ENCODE measurements at places on chromosomes 3 and 15.

GRCh38 chr15:40051616-40052415, 12.8 kb upstream of the SRP14 start:
- no peak for DNase-seq

- no peak for DNase-seq
Measured at GRCh38 chr15:67805666-67806516, 19.4 kb upstream of the SKOR1 start.

GRCh38 chr15:95458721-95459120, 871.8 kb upstream of the NR2F2 start:
- DNase-seq, result no peak

DNA sequence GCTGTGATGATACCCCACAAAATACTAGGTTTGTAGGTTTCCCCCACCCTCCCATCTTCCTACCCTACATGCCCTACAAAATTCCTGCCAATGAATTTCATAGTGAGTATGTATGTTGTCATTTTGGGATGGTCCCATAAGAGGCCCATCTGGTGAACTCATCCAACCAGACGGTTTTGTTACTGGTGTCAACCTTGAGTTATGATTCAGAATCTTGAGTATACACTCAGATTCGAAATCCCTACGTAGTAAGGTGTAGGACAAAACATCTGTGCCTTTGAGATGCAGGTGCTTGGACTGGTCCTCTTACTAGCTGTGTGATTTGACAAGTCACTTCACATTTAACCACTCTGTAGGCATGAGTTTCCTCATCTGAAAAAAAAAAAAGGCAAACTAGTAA, 3.6 kb downstream of the SIAH2 start:
- DNase-seq, result no peak

DNA sequence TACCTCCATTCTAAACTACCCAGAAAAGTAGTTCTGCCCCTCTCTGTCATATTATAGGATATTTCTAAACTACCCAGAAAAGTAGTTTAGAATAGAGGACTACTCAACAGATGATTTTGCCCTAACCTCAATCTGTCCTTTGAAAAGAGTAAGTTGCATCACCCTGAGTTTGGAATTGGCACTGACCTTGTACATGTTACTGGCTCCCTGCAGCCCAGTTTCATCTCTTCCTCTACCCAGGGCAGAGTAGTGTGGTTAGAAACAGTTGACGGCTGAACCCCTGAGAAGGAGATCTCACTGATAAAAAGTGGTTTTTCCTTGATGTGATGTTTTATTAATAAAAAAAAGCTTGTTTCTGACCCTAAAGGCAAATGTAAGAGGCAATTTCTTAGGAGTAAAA, 340.5 kb upstream of the NECTIN3 start:
- no peak for DNase-seq

GRCh38 chr15:94843060-94843459, 611.7 kb downstream of the MCTP2 start:
- no peak for DNase-seq

DNA sequence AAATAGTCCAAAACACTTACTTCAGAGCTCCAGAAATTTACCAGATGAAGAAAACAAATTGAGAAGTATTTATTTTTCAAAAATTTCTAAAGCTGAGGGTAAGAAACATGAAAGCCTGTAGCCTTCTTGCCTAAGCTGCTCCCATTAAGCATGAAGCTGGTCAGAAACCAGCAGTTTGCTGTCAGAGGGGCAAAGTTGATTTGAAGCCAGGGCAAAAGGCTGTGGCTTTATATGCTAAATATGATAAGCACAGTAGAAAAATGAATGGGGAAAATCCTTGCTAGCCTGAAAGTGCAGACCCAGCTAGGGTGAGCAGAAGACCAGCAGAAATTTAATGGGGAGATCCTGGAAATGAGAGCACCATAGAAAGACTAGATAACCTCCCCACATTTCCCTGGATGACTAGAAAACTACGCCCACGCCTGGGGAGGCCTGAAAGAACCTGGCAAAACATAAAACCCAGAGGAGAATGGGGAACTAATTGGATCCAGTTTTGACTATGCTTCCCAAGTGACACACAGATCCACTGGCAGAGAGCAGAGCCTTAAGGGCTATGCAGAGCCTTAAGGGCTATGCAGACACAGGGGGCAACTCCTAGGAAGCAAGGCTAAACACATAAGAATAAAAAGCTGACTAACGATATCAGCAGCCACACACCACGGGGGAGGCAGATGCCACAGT, 43.0 kb upstream of the HEG1 start:
- DNase-seq, result no peak

All from 8988T (cell line).